ENCODE measurements at places on chromosomes 1 and 21.

DNA sequence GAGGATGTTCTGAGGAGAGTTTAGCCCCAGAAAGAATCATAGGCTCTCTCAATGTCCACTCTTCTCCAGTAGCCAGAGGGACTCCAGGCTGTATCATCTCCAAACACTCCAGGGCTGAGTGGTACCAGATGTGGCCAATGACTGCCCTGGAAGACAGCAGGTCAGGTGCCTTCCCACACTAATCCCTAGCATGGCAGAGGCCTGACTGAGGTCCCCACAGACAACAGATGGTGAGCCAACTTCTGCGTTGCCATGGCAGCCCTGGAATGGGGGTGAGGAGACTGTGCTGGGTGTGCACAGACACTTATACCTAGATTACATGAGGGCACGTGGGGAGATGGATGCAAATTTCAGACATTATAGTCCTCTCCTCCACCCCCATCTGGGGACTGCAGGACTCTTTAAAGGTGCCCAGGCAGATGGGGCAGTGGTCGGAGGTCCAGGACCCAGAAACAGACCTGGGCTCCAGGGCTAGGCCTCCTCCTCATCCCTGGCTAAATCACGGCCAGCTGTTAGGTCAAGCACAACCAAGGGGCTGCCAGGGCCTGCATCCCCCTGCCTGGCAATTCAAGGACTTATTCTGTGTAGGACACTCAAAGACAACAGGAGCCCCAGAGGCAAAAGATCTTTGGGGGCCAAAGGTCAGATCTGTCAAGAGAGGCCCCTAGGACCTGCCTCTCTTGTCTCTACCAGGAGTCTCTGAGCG lies 42.9 kb downstream of the CAMK2N1 start:
- no peak for DNase-seq

DNA sequence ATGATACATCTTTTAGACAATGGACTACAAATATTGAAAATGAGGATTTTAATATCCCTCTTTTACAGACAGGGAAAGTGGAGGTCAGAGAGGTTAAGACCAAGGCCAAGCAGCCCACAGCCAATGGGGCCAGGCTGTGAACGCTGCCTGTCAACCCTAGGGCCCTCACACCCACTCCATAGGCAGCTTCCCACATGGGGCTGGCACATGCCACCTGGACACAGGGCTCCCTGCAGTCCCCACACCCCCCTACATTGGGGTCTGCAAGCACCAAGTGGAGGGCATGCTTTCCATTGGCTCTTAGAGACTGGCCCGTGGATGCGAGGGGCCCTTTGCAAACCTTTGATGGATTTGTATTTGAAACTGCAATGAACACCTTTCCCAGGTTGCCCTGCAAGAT lies 348.5 kb upstream of the VAMP3 start:
- no peak for DNase-seq

DNA sequence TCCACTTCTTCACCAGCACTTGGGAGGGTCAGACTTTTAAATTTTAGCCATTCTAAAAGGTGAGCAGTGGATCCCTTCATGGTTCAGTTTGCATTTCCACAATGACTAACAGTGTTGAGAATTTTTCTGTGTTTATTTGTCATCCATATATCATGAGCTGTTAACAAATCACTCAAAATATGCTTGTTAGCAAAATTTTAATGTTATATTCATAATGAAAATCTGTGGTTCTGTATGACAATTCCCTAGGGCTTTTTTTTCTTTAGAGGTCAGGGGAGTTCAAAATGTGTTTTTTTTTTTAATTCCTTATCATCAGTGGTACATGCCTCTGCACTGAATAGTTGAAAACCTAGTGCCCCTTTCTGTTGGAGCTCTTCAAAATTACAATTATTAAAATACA lies 682.2 kb upstream of the ADGRL2 start:
- no peak for DNase-seq

- no peak for DNase-seq
These were observed 55.9 kb upstream of the PTGFRN start for GRCh38 chr1:116853680-116854402.

DNA sequence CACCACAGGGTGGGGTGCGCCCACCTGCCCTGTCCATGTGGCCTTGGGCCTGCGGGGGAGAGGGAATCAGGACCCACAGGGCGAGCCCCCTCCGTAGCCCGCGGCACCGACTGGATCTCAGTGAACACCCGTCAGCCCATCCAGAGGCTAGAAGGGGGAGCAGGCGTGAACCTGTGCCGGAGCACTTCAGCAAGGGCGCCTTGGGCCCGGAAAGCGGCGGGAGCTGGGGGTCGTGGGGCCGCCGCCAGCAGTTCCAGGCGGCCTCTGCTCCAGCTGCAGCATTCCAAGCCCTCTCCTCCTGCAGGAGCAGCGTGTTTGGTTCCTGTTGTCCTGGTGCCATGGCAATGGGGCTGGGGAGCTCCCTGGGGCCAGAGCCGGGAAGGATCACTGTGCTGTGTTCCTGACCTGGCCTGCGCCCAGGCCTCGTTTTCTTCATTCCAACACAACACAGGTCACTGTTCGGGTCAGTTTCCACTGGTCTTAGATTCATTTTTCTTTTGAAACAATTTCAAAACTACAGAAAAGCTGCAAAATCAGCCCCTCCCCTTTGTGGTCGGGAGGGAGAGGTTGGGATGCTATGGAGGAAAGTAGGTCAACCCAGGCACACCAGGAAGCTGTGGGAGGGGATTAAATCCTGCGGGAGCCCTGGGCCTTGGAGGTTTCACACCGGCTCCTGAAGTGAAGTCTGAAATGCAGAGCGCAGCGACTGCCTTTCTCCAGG lies 18.8 kb downstream of the SLX9 start:
- DNase-seq: no peak

- DNase-seq: no peak
These were observed 7.2 kb upstream of the IBA57 start for GRCh38 chr1:228158151-228159007.

DNA sequence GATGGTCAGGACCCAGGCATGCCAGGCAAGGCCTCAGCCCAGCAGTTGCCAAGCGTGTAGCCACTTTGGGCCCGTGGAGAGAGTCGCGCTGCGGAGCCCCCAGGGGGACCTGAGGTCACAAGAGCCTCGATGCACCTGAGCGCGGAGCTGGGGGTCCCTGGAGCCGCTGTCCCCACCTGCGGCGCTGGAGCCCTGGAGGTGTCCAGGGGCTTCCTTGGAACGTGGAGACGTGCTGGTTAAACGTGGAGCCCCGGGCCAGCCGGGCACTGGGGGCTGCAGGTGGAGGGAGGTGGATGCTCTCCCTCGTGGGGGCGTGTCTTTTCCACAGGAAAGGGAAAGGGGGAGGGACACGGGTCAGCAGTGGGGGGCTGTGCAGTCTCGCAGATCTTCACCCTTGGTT lies 3.1 kb downstream of the PLCH2 start:
- DNase-seq: no peak

DNA sequence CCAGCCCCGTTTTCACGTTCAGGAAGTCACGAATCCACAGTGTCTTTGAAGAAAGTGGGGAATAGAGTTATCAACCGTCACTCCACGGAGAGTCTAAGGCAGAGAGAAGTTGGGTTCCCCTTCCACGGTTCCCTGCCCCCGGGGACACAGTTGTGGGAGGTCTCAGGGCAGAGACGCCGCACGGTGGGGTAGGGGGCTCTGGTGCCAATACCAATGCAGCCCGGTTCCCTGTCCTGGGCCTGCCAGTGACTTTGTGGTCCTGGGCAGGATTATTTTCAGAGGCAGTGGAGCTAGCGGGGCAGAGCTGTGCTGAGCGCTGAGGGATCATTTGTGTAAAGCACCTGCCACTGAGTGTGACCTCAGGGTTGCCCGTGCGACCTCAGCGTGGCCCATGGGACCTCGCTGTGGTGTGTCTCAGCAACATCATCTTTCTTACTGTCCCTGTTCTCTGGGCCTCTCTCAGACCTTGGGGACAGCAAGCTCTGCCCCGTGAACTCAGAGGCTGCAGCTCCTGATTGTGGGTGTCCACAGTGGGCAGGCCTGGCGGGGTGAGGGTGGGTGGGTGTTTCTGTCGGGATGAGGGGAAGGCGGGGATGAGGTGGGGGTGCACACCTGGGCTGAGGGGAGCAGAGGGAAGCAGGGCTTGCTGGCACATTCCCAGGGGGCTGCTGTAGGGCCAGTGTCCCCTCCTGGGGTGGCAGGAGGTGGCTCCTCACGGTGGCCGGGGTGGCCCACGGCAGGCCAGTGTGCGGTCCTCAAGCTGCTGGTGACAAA lies 65.2 kb downstream of the AGPAT3 start:
- no peak for DNase-seq

DNA sequence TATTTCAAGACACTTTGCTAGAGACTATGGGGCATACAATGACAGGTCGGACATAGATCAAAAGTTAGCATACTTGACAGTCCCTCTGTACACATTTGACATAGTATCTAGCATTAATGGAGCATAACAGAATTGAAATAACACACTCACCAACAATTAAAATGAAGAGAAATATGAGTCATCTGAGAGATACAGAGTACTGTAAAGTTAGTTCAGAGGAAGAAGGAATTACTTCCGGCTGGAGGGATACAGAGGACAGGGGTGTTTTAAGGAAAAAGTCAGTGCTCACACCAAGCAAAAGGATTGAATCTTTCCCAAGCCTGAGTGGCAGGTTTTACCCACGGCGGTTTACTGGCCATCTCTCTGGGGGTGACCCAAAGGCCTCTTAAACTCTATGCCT lies 2.4 kb downstream of the ZMYND12 start:
- no peak for DNase-seq

DNA sequence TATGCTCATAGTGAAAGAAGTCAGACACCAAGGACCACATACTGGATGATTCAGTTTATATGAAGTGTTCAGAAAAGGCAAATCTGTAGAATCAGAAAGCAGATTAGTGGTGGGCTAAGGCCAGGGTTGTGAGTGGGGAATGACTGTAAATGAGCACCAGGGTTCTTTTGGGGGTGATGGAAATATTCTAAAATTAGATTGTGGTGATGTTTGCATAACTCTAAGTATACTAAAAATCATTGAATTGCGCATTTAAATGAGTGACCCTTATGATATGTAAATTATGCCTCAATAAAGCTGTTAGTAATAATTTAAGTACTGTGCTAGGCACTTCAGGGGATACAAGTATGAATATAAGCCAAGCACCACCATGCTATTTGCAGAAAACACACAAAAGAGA lies 256.3 kb downstream of the TPR start:
- no peak for DNase-seq

- no peak for DNase-seq
These were observed 54.4 kb downstream of the SYT6 start for GRCh38 chr1:114099268-114099667.

DNA sequence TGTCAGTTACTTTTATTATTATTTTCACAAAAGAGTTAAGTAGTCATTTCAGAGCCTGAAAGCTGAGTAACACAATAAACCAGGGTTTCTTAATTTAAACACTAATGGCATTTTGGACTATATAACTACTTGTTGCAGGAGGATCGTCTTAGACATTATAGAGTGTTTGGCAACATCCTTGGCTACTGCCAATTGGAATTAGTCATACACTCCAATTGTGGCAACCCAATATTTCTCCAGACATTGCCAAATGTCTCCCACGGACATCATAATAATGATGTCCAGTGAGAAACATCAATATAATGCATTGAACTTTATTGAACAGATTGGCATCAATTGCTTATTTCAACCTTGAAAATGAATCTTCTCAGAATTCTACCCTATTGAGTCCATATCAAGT lies 441.9 kb upstream of the ADGRL4 start:
- no peak for DNase-seq

- DNase-seq: no peak
These were observed 301.7 kb upstream of the KAZN start for GRCh38 chr1:14296795-14297194.

DNA sequence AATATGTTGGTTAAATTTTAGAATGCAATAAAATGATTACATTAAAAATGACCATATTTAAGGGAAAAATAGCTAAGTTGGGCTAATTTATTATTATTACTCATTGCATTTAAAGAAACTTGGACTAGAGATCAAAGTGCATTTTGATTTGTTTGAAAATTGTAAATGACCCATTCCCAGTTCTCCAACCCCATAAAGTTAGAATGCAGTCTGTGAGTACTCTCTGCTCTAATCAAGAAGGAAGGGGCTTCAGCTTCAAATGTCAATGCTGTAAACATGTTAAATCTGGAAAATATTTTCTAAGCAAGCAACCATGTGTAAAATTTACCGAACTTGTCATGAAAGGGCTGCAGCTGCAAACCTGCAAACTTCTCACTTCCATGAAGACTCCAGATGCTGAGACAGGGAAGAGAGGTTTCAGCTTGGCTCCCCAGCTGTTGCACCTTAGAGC lies 232.7 kb downstream of the TTLL7 start:
- DNase-seq: no peak

- no peak for DNase-seq
These were observed 104.9 kb downstream of the BCAR3 start for GRCh38 chr1:93576746-93577145.

DNA sequence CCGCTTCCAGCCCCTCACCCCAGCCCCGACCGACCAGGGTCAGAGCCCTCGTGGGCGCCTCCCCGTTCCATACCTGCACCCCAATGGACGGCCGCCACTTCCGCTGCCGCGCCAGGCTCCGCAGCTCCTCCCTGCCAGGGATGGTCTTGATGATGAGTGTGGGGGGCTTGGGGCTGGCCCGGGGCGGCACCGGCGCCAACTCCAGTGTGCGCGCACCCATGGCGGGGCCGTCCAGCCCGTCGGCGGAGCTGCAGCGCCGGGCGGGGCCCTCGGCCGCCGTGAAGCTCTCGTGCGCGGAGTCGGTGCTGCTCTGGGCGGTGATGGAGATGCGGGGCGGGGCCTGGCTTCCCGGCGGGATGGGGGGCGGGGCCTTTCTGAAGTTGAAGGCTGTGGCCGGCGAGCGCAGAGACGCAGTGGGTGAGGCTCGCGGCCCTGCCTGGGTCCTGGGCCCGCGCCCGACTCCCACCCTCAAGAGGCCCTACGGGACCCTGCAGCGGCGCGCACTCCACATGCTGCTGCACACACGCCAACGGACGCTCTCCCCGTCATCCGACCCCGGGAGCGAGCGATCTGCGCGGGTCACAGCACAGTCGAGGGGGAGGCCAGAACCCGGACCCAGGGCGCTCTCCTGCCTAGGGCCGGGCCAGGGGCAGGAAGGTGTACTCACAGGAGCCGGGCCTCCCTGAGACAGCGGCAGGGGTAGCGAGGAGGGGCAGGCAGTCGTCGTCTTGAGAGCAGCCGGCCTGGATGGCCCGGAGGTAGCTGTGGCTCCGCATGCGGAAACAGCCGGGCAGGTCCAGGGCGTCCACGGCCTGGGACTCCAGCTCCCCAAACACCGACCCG lies 26.1 kb upstream of the SMIM12 start:
- no peak for DNase-seq

DNA sequence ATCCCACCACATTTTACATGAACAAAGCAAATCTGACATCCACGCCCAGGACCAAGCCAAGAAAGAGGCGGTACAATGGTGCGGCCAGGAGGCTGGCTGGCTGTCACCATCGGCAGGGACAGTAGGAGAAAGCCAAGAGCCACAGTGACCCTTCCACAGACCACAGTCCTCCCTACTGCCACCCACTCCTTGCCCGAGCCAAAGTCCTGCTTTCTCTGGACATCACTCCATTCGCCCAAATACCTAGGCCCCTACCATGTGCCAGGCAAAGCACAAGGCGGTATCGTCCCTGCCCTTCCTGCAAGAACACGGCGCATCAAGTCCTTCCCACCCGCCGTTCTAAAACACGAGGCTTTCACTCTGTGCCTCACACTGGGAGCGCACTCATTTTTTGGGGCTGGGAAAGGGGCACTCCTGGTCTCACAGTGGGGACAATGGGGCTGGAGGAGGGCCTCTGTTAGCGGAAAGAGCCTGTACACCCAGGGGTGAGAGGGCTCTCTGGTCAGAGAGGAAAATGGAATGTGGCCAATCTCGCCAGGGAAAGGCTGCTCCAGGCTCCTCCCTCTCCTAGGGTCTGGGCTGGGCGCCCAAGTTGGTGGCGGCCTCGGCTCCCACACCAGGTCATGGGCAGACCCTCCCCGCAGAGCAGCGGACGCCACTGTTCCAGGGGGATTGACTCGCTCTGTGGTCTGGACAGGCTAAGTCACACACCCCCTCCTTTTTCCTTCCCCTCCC lies 26.5 kb downstream of the SSBP3 start:
- no peak for DNase-seq
